COLO829 (cell line): ENCODE measurements at places on chromosomes 4 and X.
A peak's percentile ranks its signal among the peaks of the same experiment; 100 is the strongest.

DNA sequence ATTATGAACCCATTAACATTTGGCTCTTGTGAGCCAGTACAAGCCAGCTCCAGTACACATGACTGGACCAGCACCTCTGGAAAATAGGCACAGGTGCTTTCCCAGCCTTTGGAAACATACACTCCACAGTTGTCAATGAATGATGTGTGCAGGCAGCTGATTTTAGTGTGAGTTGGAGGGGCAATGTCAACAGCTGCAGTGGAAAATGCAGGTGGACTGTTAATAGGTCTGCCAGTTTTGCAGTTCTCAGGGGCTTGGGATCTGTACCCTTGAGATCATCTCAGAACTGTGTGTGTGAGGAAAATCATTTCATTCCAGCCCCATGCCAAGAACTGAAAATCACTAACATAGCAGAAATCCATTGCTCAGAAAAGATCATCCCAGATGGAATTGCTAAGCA is 81.7 kb upstream of the CHRDL1 start:
- DNase-seq, result no peak

- DNase-seq, result no peak
These were observed 13.0 kb upstream of the MCF2 start for GRCh38 chrX:139720979-139721378.

DNA sequence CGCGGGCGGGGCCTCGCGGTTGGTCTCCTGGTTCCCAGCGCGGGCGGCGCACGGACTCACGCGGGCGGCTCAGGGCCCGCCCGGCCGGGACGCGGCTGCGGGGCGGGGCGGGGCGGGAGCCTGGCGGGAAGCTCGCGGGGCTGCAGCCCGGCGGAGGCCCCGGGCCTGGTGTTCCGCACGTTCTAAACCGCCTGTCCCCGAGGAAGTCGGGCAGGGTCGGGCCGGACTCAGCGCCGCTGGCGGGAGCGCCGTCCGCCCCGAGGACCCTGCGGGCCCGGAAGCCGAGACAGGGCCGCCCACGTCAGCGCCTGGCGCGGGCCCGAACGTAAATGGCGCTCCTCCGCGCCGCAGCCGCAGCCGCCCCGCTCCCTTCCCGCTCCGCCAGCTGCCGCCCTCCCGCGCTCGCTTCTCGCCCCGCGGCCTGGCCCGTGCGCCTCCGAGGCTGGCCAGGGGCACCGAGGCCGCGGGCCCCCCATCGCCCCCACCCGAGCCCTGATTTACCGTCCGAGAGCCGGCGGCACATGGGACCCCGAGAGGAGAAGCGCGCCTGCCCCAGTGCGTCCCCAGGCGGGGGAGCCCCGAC is 309 bp upstream of the CTBP1 start:
- DNase-seq, result peak; percentile 55

- no peak for DNase-seq
These were observed 1.1 kb downstream of the LGI2 start for GRCh38 chr4:25029479-25030276.

DNA sequence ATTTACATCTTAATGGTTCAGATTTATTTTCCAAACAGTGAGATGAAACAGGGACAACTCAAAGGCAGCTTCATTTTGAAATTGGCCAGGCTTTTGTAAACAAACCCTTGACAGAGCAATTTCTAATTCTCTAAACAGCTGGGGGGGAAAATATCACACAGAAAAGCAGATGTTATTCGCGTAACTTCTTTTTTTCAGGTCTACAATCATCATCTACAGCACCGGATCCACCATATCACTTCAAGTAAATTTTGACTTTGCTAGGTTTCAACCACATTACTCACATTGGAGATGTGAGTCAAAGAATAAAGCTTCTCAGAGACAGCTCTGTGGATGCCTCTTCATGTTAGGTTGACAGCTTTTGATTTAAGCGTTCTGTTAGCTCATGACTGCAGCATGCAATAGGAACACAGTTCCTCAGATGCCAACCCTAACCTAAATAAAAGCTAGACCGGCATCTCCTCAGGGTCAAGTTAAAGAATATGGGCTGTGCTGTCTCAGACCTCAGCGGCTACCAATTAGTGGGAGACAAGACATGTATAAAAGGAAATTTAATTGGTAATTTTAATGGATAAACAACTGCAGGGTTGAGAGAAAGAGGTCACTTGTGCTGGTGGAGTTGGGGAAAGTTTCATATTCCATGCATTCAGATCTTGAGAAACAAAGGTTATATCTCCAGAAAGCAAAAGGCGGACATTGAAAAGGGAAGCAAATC is 26.8 kb downstream of the AMELX start:
- DNase-seq, result no peak

DNA sequence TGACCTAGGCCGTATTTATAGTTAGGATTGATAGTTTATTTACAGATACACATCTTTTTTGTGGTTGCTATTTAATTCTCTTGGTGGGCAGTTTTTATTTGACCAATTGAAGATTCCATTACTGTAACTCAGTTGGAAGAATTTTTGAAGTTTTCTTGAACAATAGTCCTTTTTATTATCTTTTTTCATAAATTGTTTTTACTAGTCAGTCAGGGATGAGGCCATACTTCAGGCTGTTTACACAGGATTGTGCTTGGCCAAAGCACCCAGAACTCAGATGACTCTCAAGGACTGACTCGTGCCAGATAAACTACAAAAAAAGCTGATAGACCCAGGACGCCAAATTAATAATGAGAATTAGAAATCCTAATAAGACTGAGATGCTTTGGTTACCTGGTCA is 7.0 kb downstream of the HERC3 start:
- peak; percentile 46 for DNase-seq

GRCh38 chr4:171983935-171984805 is 171.0 kb downstream of the GALNTL6 start:
- DNase-seq, result no peak

DNA sequence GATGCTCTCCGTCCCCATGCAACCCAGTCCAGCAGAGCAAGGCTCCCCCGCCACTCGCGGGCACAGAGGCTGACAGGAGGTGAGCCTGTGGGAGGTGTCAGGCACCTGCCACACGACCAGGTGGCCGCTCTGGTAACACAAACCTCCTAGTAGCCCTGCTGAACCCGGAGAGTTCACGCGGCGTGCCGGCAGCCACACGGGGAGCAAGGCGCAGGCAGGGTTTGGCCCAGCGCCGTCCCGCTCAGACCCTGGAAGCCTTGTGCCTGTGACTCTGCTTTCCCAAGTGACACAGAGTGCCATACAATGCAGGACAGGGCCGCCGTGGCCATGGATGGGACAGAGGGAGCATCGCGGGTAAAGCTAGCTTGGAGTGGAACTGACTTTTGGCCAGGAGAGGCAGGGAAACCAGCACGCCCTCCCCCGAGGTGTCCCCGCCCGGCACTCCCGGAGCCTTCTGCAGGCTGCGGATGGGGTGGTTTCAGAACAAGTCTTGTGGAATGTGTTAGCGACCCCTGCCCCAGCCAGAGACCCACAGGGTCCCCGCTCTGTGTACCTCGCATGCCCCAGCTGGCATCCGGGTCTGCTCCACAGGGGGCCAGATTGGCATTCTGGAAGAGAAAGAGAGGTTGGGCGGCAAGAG is 44.7 kb upstream of the AFAP1 start:
- DNase-seq, result no peak

DNA sequence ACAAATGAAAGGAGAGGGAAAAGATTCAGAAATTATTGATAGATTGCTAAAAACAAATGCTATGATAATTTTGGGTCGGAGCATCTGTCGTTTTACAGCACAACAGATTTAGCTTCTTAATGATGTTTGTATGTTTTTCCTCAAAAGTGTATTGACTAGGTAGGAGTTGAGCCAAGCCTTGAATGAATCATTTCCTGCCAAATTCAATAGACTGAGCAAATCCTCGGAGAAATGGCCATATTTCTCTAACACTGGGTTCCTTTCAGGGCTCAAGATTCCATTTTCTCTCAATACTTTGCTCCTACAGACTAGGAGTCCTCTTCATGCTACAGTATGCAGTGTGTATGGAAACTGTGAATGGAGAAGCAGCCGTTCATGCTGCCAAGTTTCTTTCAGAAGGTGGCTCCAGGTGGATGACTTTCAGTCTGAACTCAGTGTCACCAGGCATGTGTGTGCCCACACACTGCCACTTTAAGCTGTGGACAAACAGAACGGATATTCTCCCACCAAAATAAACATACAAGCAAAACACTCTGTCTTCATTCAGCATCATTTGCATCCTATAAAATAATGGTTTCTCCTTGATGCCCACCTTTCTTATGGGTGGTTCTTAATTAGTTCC is 146.0 kb downstream of the TBL1X start:
- peak; percentile 59 for DNase-seq

GRCh38 chrX:130110379-130111219 is at the start of gene ELF4:
Gene ELF4 (minus strand): TSS chrX:130110497. CDS start chrX:130081330, 29,167 bp downstream.
- DNase-seq, result peak; percentile 32

DNA sequence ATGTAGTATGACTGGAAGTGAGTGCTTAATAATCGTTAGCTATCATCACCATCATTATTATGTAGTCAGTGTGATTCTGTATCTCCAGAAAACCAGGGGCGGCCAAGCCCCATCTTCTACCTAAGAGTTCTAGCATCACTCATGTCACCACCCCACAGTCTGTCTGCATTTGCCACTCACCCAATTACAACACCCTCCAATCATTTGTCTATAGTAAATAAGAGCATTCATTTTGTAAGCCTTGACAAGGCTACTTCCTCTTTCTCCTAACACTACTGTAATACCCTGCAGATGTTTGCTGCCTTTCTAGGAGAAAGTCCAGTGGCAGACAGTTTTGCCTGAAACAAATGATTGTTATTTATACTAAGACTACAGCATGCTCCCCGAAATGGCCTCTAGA is 15.8 kb upstream of the IL21 start:
- DNase-seq, result no peak

DNA sequence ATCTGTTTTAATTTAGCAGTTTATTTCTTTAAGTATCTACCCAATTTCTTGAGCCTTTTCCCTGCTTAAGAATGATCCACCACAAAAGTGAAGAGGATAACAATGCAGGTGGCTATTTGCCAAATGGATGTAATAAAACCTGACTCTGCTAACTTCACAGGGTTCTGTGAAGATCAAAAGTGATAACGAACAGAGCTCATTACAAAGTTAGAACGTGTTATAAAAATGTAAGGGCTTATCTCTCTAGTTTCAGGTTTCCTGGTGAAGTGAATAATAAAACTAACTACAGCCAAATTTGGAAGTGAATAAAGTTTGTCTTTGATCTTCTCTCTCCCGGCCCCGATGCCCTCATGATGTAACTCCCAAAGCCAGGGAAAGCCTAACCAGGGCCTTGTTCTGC is 497.9 kb downstream of the SMARCA1 start:
- DNase-seq, result no peak

DNA sequence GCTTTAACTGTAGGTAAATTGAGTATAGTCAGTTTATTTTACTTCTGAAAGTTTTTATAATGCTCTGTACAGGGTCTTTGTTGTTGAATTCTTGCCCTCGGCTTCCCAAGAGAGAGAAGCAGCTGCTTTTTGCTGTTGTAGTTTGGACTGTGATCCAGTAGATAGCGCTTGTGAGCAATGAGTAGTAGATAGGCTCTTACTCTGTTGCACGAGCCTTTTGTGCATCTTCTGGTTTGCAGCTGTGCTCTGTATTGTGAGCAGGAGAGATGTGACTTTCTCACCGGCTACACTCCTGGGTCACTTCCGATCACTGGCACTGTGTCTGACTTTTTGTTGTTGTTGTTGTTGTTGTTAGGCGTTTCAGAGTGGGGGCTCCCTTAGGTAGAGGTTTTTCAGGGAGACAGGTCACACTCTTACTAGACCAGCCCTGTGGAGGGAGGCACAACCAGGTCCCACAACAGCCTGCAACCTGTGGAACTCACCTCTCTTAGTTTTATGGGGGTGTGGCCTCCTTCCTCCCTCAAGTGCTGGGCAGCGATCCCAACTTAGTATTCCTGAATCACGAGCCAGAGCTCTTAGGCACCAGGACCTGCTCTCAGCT is 822.1 kb upstream of the GALNTL6 start:
- peak; percentile 35 for DNase-seq

GRCh38 chr4:107825072-107825824 is 516 bp downstream of the SGMS2 start:
- DNase-seq, result peak; percentile 48

- no peak for DNase-seq
These were observed 2.9 kb downstream of the ARAF start for GRCh38 chrX:47563801-47564315.

DNA sequence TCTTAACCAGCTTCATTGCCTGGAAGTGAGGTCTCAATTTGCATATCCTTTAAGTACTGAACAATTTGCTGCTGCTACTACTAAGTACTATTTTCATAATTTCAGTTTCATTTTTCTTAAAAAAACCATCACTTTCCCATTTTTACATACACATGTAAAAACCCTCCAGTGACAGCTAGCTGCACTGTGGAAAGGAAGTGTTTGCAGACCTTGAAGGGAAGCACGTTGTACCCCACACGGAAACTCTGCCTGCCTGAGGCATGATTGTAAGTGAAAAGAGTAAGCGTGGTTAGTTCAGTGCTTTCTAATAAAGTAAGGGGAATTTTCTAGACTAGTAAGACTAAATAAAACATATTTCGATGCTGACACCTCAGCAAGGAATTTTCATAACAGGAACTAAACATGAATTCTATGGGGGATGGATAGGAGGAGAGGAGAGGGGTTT is 103.6 kb downstream of the RAPGEF2 start:
- DNase-seq, result no peak

GRCh38 chrX:127570276-127570675 is 481.9 kb downstream of the ACTRT1 start:
- DNase-seq, result no peak

GRCh38 chrX:141314441-141314840 is 72.1 kb upstream of the SPANXC start:
- DNase-seq, result no peak

GRCh38 chr4:186644737-186645261 is 78.9 kb downstream of the FAT1 start:
- peak; percentile 33 for DNase-seq

GRCh38 chrX:40734971-40735324 is 394 bp downstream of the MED14 start:
- no peak for DNase-seq

- no peak for DNase-seq
These were observed 589.1 kb downstream of the TRIML1 start for GRCh38 chr4:188728359-188728758.

DNA sequence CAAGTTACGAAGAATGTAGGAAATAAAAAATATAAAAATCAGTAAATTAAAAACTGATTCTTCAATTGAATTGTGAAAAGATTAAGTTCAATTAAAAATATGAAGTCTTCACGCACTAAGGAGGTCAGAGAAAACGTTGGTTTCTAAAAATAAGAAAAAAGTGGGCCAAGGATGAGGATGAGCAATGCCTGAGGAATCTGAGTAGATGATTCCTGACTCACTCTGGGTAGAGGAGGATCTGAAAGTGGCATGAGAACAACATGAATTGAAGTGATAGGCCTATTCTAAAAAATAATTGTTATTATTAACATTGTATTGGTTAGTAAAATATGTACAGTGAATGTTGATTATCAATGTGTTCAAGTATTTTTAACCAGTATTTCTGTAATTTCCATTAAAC is 444.2 kb downstream of the GRIA2 start:
- DNase-seq, result no peak
